8988T (cell line): ENCODE measurements at places on chromosomes 1 and 21.

DNA sequence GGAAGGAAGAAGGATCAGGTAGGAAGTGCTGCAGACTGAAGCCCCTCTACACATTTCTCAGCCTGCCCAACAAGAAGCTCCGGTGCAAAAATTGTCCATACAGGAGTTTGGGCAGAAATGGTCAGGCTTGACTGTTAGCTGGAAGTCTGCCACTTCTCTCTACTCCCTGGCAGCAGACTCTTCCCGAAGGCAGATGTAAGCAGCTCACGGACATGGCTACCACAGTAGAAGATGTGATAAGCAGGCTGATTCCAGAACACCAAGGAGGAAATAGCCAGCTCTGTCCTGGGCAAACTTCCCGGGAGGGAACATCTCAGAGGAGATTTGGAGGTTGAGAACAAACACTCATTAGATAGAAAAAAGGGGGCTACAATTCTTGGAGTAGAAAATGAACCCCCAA is 52.6 kb downstream of the TRABD2B start:
- no peak for DNase-seq

- no peak for DNase-seq
Measured at GRCh38 chr1:47849005-47849521, 148.1 kb downstream of the TRABD2B start.

DNA sequence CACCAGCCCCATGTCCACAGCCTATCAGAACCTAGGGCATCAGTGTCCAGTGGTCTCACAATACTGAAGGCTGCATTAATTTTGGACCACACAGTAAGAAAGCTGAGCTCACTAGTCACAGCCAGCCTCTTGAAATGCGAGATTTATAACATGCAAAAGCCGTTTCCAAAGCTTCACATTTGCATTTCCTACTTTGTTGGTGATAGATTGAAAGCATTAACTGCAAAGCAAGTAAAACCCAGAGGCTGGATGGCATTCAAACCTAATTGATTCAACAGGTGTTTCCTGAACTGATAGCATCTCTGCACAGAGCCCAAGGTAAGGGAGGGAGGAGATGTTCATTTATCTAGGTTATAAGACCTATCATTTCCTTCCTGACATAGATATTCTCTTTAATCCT is 410.1 kb downstream of the OMA1 start:
- no peak for DNase-seq

- no peak for DNase-seq
Measured at GRCh38 chr1:224087286-224087794, 26.6 kb upstream of the FBXO28 start.

- no peak for DNase-seq
Measured at GRCh38 chr21:33247599-33247998, 17.9 kb downstream of the IFNAR2 start.

DNA sequence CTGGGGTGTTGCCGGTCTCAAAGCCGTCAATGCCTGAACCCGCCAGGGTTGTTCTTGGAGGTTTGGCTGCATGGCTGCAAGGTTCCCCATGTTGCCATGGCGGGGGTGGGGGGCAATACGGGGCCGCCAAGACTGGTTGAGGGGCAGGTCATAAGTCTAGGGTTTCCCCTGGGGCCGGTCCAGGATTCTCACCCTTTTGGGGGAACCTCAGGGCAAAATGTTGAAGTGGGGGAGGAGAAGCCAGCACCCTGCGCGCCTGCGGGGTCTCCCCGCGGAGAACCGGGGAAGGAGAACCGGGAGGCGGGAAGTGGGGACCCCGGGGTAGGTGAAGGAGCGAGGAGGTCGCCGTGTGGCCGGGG is 401 bp upstream of the ARHGEF10L start:
- DNase-seq: no peak

DNA sequence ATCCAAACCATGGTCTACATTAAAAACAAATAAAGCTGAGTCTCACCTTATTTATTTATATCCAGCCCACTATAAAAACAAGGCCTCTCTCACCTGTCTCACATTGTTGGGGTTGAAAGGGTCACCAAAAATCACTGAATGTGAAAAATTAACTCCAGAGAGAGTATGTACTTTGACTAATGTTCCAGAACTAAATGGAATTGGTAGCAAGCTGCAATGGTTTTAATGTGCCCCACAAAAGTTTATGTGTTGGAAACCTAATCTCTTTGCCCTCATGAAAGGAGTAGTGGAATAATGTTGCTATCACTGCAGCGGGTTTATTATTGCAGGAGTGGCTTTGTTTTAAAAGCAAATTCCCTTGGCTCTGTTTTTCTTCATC is 230.3 kb downstream of the LTN1 start:
- DNase-seq: no peak

- no peak for DNase-seq
Measured at GRCh38 chr21:21102896-21103295, 104.7 kb downstream of the NCAM2 start.

- no peak for DNase-seq
Measured at GRCh38 chr1:199701726-199702125, 325.8 kb upstream of the NR5A2 start.

GRCh38 chr1:185421485-185422107 is 104.6 kb upstream of the IVNS1ABP start:
- no peak for DNase-seq

GRCh38 chr1:62573675-62574074 is 23.6 kb upstream of the ANGPTL3 start:
- DNase-seq: no peak

DNA sequence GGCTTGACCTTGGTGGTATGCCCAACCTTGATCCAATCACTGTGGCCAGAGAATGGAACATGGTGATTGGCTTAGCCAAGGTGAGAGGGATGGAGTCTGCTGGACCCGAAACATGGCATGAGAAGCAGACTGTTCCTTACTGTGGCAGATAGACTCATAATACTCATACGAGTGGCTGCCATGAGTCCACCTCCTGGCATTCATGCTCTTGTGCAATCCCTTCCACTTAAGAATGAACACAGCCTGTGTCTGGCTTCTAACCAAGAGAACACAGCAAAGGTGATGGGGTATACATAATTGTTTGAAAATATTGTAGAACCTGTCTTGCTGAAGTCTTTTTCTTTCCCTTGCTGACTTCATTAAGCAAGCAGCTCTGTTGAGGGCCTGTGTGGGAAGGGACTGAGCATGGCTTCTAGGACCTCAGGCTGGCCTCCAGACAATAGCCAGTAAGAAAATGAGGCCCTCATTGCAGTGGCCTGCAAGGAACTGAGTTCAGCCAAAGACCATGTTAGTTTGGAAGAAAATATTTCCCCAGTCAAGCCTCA is 85.9 kb downstream of the ZNF281 start:
- DNase-seq: no peak

DNA sequence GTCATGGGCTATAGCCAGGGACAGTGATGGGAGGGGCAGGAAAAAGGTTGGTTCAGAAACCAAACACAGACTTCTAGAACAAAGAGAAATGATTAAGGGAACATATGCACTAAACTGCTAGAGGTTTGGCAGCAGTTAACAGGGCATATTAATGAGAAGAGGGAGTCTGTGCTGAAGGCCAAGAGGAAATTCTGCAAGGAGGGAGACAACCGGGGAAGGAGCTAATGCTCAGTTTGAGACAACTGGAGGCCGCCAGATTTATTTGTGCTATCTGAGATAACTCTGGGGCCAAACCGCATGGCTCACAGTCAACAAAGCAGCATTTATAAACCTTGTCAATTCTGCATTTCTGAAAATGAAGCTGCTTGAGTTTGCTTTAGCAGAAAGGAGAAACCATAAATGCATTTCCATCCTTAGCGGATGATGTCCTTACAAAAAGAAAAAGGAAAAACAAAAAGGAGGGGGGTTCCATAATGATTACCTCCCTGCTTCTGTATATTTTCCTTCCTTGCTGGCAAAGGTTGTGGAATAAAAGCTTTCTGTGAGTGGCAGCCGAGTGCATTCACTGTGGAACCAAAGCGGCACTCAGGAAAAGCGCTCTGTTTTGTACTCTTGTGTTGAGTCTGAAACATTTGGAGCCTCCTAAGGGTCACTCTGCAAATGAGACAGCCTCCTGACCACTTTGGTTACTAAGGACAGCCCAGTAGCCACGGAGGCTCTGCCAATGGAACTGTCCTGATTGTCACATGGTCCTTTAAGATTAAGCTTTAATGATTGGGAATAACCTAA is 70.3 kb downstream of the SIM2 start:
- no peak for DNase-seq

DNA sequence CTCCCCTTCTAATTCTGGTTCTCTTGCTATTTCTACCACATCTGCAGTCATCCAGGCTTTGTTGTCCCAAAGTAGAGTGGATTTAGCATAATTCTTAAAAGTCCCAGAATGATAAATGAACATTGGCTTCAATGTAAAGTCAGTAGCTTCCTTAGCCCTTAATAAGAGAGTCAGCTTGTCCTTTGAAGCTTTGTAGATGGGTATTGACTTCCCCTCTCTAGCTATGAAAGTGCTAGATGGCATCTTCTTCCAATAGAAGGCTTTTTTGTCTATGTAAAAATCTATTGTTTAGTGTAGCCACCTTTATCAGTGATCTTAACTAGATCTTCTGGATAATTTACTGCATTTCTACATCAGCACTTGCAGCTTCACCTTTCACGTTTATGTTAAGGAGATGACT is 181.4 kb upstream of the B3GALT2 start:
- DNase-seq: no peak

DNA sequence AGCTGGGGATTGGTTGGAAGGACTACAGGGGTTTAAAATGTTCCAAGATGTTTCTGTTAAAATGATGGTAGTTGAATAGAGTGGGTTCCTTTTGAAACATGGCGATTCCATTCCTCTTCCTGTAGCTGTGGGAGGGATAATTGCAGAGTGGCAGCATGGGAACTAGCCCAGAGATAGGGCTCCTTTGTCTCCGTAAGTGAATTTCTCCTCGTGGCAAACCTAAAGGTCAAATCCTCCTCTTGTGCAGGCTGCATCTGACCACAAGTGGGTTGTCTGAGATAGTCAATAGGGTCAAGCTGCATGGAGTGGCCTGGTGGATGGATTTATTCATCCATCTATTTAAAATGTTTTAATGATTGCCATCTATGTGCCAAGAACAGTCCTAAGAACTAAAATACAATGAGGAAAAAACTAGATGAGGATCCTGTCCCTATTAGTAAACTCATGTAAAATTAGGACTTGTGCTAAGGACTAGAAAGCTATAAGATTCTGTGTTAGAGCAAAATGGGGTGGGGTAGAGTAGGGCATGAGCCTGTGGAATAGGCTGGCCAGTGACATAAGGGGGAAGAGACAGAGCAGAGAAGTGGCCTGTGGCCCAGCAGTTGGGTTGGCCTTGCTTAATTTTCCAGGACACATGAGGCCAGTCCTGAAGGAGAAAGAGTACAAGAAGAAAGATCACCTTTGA is 89.1 kb upstream of the IVNS1ABP start:
- DNase-seq: no peak

- no peak for DNase-seq
Measured at GRCh38 chr1:160949881-160950280, 4.7 kb downstream of the ITLN2 start.

DNA sequence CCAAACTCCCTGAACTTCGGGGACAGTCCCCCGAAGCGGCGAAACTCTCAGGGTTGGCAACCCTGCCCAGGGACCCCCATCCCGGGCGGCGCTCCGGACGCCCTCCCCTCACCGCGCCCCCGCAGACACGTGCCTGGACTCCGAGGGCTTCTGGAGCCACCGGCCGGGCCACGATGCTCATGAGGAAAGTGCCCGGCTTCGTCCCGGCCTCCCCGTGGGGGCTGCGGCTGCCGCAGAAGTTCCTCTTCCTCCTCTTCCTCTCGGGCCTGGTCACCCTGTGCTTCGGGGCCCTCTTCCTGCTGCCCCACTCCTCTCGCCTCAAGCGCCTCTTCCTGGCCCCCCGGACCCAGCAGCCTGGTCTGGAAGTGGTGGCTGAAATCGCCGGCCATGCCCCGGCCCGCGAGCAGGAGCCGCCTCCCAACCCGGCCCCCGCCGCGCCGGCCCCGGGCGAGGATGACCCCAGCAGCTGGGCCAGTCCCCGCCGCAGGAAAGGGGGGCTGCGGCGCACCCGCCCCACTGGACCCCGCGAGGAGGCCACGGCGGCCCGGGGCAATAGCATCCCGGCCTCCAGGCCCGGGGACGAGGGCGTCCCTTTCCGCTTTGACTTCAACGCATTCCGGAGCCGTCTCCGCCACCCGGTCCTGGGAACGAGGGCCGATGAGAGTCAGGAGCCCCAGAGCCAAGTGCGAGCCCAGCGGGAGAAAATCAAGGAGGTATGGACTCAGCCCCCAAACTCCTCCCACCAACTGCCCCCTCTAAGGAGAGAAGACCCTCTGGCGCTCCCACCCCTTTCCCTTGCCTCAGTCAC is 1.2 kb downstream of the MAN1C1 start:
- DNase-seq: no peak

GRCh38 chr1:231663211-231663792 is 36.7 kb downstream of the DISC1 start:
- no peak for DNase-seq

DNA sequence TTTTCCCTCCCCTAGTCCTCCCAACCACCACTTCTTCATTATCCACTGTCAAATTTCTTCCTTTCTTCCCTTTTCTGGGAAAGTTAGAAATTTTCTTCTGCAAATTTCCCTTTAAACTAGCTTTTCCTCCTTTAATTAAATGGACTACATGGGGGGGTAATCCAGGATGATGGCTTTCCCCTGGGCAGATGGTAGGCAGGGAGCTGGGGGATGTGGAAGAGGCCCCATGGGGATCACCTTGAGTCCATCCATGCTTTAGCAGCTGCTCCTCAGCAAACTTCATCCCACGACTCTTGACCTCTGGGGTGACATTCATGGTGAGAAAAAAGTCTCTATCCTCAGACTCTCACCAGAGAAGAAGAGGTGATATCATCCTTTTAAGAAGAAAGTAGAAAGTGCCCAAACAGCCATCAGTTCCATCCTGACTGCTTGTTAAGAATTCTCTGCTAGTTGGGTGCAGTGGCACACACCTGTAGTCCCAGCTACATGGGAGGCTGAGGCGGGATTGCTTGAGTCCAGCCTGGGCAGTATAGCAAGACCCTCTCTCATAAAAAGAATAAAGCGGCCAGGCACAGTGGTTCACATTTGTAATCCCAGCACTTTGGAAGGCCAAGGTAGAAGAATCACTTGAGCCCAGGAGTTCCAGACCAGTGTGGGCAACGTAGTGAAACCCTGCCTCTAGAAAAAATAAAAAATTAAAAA is 2.4 kb downstream of the GPATCH4 start:
- no peak for DNase-seq

GRCh38 chr21:36751383-36751782 is 52.5 kb downstream of the SIM2 start:
- DNase-seq: no peak

- peak; percentile 15 for DNase-seq
Measured at GRCh38 chr21:45990741-45991605, 9.4 kb downstream of the COL6A1 start.

DNA sequence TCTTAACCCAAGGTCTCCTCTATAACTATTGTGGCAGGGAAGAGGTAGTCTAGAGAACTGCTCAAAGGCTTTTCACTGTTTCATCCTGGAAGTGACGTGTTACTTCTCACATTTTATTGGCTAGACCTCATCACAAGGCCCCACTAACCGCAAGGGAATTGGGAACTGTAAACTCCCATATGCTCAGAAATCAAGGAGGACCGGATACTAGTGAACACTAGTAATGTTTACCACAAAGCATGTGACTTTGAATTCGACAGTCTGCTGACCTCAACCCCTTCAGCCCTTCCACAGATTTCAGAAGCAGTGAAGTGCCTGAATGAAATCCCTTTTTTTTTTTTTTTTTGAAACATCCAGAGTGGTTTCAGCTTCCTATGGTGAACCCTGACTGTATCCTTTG is 3.4 kb upstream of the EEIG2 start:
- DNase-seq: no peak

- DNase-seq: no peak
Measured at GRCh38 chr1:59199719-59200376, 97.0 kb upstream of the FGGY start.

GRCh38 chr1:59686170-59686569 is 128.6 kb upstream of the HOOK1 start:
- DNase-seq: no peak
